T-cell (primary cell): ENCODE measurements at places on chromosomes 5 and 9. TPM values are rescaled to one million over a fixed set of nuclear protein-coding genes. Genes with fewer than 3 reads are reported as not detected.

DNA sequence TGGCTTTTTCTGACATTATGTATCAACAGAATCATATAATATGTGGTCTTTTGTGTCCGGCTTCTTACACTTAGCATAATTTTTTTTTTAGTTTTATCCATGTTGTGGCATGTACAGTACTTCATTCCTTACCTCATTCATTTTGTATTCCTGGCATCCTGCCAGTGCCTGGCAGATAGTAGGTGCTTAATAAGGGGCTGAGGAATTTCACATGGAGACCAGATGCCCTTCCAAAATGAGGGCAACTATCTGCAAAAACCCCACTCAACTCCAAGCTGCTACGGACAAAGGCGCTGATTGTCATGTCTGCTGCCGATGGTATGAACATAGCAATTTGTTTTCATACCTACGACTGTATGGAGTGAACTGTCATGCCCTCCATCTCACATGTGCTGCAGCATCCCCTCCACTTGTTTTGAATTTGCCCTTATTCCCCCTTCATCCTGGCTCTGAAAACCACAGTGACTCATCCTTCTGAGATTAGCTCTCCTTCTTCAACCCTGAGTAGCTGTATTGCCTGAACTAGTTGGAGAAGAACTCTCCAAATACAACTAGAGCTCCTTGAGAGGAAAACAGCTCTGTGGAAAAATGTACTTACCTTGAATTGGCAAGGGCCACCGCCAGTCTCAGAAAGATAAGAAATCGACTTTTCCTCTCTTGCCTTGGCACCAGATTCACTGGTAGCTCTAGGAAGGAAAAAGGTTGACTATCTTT lies 41.3 kb upstream of the FOXE1 start:
- no peak for DNase-seq

DNA sequence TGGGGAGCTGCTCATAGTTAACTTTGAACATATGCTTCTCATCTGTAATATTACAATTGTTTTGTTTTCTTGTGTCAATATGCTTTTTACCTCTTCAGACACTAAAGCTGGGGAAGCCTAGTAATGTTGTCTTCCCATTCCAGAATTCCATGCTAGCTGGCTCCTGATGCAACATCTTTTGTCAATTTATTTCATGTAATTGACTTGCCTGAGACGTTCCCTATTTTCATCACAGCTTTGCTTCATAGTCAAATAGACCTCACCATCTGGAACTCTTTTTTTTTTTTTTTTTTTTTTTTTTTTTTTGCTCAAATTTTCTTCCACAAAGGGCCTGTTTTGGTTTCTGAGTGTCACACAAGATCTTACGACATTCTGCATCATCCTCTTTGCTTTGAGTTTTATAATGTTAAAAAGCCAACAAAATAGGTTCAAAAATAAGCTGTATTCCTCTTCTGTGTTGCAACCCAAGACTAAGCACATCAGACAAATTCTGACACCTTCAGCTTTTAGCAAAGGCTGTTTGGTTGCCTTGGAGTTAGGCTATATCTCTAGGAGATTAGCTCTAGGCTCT lies 235.2 kb downstream of the NR3C1 start:
- no peak for DNase-seq

The TLX3 gene
- total RNA-seq = not detected

The CARD9 gene
- total RNA-seq = 0.47 TPM

The SMIM33 gene
- total RNA-seq = 0.58 TPM

The GABRA6 gene
- not detected for total RNA-seq

The DHX29 gene
- total RNA-seq = 15.2 TPM
